Fibroblast of pulmonary artery (primary cell): ENCODE measurements at places on chromosomes 1 and 21.

- no peak for DNase-seq
Observed at GRCh38 chr1:14873677-14874076, 275.2 kb downstream of the KAZN start.

GRCh38 chr1:179121159-179121938 lies 39.5 kb downstream of the TOR3A start:
- DNase-seq: peak; percentile 69

- DNase-seq: no peak
Observed at GRCh38 chr21:31786164-31786920, 54.4 kb upstream of the SCAF4 start.

DNA sequence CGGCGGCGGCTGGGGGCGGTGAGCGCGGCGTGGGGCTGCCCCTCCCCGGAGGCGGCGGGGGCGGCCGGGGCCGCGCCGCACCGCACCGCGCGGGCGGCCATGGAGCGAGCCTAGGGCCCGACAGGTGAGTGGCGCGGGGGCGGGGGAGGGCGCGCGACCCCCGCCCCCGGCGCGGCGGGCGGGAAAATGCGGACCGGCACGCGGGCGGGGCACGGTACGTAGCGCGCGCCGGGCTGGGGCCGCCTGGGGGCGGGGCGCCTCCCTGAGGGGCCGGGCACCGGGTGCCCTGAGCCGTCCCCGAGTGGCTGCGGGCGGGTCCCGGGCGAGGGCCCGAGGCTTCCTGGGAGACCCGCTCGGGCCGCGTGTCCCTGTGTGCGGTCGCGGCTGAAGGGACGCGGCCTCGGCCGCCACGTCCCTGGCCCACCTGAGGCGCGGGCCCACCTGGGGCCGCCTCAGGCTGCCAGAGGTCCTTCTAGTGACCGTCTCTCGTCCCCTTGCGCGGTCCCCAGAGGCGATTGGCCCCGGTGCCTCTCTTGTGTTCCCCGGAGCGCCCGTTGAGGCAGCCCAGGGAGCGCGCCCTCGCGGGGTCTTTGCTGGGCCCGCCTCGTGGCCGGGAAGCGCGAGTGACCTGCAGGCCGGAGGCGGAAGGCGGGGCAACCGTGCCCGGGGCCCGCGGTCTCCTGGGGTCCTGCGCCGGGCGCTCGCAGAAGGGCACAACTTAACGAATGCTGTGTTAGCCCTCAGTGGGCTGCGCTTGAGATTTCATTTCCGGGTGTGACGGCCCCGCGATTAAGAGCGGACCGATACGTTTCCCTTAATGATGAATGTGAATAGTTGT lies 500 bp downstream of the FAM20B start:
- DNase-seq: peak; percentile 45

DNA sequence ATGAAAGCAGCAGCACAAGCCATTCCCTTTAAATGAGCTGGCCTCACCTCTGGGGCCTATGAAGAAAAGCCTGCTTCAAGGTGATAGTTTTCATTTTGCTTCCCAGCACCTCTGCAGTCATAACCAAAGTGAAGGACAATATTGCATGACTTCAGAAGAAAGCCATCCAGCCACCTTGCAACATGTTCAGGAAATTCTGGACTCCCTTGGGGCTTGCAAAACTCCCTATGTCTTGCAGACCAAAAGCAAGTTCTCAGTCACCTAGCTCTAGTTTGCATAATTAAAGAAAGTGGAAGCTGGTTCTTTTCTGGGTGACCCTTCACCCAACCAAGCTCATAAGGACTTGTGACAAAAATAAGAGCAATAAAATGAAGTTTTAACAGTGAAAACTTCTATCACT lies 87.6 kb downstream of the GFI1 start:
- DNase-seq: peak; percentile 46

- DNase-seq: no peak
Observed at GRCh38 chr1:156862997-156863599, 2.4 kb downstream of the NTRK1 start.

GRCh38 chr1:43729816-43730463 lies 22.6 kb downstream of the ST3GAL3 start:
- no peak for DNase-seq
